ENCODE measurements at places on chromosomes 5 and 9.
A peak's percentile ranks its signal among the peaks of the same experiment; 100 is the strongest.

DNA sequence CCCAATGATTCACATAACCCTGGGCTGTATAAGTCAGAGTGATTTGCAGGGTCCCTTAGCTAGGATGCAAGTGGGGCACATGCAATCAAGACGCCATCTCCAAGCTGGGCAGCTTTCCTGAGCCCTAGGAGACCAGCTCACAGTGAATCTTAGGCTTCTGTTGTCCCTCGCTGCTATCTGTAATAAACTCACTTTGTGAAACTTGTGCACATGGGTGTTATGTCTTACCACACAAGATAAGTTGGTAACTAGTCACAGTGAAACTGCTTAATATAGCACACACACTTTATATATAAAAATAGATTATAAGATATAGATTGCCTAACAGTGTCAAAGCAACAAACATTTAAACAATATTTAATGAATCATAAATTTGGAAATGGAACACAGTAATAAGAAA, 658.5 kb downstream of the SLCO4C1 start:
- no peak for DNase-seq

DNA sequence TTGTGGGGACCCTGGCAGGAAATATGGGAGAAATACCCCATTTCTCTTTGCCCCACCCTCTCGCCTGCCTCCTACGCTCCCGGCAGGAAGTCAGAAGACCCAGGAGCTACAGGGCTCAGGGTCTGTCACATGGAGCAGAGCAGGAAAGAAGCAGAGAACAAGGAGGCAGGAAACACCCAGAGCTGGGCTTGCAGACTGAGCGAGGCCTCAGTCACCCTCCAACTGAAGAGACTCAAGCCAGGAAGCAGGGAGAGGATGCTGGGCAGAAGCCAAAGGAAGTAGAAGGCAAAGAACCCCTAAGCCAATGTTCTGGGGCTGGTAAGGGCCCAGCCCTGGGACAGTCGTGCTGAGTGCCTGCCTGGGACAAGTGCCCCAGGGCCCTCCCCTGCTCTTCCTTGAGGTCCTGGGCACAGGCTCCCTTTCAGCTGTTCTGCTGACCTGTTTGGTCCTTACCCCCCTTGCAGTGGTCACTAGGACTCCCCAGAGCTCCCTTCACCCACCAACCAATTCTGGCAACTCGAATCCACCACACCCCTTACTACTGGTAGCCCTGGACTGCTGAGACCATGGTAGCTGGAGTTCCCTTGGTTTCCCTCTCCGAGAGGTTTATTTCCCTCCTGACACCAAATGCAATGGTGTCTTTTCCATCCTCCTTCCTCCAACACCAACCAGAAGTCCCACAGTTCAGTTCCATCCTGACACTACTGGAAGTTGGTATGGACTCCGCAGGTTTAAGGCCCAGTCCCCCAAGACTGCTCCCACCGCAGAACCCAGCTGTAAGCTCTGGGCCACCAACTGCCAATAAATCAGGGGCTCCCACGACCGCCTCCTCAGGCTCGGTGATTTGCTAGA, 157.5 kb downstream of the COL23A1 start:
- no peak for DNase-seq

DNA sequence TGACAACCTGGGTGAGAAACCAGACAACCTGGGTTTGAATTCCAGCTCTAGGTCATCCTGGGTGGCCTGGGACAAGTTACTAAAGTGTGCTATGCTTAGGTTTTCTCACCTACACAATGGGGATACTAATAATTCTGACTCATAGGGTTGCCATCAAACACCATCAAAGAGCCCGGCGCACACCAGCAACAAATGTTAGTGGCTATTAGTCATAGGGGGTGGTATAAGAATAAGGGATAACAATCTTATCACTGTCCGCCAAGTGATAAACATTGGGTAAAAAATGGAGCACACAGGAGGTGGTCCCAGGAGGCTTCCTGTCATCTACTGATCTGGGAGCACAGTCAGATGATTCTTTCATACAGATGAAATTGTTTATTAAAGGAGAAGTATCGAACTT, 61.4 kb upstream of the AFAP1L1 start:
- DNase-seq: no peak

GRCh38 chr5:161546095-161546469, 443 bp downstream of the GABRB2 start:
- DNase-seq: no peak

DNA sequence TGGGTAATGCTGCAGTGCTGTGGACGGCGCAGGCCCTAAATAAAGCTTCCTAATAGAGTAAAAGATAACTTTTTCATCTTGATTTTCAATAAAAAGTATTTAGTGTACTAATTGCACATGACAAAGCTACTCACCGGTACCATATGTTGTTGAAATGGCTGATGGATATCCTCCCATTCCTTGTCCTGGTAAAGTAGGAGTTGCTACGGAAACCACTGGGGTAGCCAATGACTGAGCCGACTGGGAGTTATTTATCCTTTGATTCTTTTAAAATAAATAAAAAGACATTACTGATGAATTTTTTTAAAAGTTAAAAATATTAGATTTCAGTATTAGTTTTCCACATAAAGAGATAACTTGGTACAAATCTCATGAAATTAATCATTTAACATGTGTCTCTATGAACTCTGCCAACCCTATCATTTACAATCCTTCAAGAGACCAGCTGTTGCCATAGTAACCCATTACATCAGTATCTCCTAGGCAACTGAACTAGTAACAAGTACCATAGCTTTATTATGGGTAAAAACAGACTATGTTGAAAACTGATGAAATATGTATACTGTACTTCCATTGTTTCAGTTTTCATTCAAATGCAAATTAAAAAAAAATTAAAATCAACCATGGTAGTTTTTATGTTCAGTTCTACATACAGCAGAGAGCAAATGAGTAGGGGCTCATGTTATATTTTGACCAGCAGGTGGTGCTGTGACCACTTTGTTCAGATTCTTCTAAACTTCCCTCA, 153.7 kb downstream of the MEF2C start:
- DNase-seq: peak; percentile 56

All from CD4-positive, alpha-beta T cell treated with Interleukin-4 for 4 hours (primary cell).